ENCODE measurements at places on chromosomes 5 and 9.
A peak's percentile ranks its signal among the peaks of the same experiment; 100 is the strongest.

- DNase-seq: no peak
These were observed 218.1 kb upstream of the WWC1 start for GRCh38 chr5:168073311-168073710.

DNA sequence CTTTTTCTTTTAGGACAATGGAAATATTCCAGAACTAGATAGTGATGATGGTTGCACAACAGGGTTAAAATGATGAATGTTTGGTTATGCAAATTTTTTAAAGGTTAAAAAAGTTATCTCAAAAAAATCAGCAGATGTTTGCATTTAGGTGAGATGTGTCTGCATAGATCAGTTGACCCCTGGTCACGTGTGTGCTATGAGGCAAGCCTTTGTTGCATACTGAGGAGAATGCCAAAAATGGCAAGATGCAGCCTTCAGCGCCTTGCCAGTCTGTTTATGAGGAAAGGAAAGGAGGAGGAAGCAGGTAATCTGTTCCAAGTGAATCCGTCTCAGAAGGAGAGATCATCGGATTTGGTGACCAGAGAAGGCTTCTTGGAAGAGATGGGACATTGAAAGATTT lies 11.9 kb downstream of the MEGF10 start:
- no peak for DNase-seq

DNA sequence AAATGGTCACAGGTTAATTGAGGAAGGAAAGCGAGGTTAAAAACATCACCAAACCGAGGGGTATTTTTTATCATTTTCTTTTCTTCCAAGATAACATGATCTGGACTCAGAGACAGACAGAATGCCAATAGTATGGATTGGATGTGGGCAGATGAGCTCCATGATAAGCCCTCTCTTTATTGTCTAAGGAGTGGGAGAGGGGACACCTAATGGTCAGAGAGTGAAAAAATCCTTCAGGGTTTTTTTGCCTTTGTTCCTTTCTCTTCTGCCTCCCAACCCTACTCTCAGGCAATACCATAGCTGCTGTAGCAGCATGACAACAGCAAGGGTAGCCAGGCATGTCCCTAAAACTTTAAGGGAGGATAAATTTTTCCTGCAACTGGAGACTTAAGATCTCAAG lies 94.7 kb downstream of the DIRAS2 start:
- DNase-seq: no peak

DNA sequence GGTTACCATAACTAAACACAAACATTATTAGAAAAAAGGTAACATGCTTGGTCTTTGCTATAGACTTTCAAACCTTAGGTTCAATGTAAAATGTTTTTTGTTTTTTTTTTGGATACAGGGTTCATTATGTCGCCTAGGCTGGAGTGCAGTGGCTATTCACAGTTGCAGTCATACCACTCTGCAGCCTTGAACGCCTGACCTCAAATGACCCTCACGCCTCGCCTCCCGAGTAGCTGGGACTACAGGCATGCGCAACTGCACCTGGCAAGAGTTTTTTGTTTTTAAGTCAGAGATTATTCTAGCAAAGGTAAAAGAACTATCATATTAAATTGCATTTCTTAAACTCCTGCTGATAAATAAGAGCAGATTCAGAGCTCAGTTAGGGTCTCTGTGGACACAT lies 55.1 kb upstream of the NR5A1 start:
- DNase-seq: no peak

DNA sequence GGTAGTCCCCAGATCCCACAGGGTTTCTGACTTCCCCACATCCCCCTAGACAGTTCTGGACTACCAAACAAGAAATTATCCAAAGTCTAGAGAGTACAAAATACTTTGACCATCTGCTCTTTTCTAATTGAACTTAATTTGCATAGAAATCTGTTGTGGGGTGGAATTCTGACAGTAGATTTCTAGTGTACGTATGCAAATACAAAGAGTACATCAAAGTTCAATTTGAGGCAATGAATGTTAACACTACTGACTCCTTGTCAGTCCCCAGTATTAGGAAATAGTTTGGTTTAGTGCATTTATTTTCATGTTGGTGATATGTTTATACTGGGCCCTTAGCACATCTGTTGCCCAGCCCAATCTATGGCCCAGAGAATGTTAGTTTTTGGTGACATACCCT lies 292.6 kb downstream of the CETN3 start:
- no peak for DNase-seq

DNA sequence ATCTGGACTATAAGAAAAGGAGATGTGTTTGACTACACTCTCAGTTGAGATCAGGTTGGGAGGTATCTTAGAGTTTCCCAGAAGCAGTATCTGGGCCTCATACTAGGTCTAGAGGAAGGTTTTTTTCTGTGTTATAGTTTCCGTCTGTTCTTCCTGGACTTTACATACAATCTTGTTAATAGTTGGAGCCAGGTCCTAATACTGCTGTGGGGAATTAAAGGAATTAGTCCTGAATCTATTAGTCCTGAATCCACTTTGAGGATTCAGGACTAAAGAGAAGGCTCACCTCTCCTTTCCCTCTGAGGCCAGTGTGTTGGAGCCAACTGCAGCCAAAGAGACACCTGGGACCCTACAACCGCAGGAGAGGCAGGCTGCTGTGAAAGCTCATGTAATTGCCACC lies 445.7 kb upstream of the CLINT1 start:
- no peak for DNase-seq

GRCh38 chr5:88226881-88227450 lies 41.7 kb downstream of the TMEM161B start:
- DNase-seq: no peak

- no peak for DNase-seq
These were observed 66.8 kb upstream of the RAD23B start for GRCh38 chr9:107216329-107216728.

DNA sequence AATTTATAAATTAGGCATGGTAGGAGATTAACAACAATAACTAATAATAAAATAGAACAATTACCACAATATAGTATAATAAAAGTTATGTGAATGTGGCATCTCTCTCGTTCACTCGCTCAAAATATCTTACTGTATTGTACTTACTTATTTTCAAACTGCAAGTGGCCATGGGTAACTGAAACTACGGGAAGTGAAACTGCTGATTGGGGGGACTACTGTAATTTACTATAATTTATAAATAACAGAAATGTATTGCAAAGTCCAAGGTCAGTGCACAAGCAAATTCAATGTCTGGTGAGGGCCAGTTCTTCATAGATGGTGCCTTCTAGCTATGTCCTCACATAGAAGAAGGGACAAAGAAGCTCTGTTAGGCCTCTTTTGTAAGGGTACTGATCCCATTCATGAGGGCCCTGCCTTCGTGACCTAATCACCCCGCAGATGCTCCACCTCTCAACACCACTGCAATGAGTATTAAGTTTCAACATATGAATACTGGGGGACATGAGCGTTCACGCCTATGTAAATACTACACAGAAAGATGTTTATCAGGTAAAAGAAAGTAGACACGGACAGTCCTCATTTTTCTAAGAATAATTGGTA lies 39.0 kb downstream of the KCNIP1 start:
- no peak for DNase-seq

DNA sequence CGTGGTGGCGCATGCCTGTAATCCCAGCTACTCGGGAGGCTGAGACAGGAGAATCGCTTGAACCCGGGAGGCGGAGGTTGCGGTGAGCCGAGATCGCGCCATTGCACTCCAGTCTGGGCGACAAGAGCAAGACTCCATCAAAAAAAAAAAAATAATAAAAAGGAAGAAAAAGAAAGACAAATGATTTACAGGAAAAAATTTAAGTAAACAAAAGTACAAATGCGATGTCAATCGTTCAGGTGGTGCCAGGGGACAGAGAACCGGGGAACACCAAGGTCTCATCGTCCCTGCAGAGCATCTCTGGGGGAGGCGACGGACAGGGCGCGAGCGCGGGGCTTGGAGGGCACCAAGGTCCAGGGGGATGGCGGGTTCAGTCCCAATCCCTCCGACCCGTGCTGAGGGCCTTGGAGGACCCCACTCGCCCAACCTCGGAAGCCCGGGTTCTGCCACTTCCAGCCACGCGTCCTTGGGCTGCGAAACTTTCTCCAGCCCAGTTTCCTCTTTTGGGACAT lies 607 bp upstream of the HNRNPAB start:
- DNase-seq: no peak

DNA sequence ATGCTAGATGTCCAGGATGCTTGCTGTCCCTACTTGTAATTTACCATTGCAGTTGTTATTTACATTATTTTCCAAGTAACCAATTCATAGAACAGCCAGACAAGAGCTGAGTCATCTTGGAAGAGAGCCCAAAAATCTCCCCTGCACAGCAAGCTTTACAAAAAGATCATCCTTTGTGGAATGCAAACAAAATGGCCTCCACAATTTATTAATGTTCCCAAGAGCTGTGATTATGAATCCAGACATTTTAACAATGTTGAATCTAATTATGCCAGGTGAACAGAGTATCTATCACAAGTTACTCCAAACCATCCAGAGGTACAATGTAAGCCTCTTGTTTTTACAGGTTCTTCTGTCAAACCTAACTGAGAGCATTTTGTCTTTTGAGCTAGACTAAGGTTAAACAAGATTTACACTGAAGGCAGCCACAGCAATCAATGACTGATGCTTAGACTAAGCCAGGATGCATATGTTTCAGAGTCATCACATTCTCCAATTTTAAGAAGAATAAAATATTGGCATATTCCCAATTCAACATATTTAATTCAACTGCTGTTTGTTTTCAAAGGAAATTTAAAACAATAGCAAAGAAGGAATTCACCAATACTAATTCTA lies 95.3 kb upstream of the SLC12A2 start:
- DNase-seq: peak; percentile 47

DNA sequence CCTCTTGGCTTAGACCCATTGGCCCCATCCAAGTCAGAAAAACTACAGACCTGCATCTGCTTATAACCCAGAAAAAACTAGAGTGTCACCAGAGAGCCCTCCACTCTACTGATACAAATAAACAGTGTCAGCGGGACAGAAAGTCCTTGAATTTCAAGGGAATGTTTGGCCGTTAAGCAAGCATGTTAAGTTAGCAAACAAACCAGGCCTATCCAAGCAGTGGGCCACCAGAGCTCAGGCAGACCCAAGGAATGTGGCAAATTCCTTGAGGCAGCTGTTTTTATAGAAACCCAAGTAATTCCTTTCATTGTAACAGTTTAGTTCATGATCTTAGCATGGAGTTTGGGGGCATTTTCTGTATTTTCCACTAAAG lies 70.9 kb downstream of the PRLR start:
- DNase-seq: no peak

- DNase-seq: no peak
These were observed 4.3 kb downstream of the FAM163B start for GRCh38 chr9:133604856-133605255.

DNA sequence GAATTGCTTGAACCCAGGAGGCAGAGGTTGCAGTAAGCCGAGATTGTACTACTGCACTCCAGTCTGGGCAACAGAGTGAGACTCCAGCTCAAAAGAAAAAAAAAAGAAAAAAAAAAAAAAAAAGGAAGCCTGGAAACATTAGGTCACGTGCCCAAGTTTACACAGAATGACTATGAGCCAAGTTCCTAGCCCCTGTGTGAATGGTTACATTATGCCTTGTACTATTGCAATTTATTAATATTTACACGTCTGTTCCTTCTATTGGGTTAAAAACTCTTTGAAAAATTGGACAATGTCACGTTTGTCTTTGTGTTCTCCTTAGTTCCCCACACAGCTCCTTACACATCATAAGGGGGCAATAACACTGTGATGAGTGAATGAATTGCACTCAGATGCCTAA lies 33.5 kb upstream of the SLC28A3 start:
- no peak for DNase-seq

- DNase-seq: no peak
These were observed 3.2 kb downstream of the LRRC26 start for GRCh38 chr9:137166380-137167229.

GRCh38 chr5:66769030-66769733 lies 173.0 kb downstream of the MAST4 start:
- no peak for DNase-seq

Data from GM04503 (cell line).